ENCODE measurements at places on chromosomes 11 and 22.

- DNase-seq: no peak
Measured at GRCh38 chr11:33248416-33248971, 8.7 kb upstream of the HIPK3 start.

- DNase-seq: no peak
Measured at GRCh38 chr11:104338186-104338585, 174.2 kb upstream of the PDGFD start.

DNA sequence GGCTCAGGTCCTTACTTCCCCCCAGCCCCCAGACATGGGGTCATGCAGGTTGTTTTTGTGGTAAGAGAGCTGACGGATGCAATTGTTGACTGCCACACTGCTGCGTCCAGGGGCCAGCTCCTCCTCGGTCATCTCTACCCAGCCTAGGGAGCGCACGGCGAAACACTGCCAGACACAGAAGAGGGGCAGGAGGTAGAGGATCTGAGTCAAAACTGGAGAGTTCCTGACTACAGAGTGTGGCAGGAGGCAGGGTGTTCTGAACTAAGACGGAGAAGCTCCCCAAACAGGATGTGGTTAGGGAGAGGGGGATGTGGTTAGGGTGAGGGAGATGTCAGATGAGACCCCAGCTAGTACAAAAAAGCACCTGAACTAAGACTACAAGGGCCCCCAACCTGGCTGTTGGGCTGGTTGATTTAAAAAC lies 12.3 kb downstream of the SMPD1 start:
- no peak for DNase-seq

GRCh38 chr11:134223121-134223520 lies 646 bp downstream of the NCAPD3 start:
- no peak for DNase-seq

DNA sequence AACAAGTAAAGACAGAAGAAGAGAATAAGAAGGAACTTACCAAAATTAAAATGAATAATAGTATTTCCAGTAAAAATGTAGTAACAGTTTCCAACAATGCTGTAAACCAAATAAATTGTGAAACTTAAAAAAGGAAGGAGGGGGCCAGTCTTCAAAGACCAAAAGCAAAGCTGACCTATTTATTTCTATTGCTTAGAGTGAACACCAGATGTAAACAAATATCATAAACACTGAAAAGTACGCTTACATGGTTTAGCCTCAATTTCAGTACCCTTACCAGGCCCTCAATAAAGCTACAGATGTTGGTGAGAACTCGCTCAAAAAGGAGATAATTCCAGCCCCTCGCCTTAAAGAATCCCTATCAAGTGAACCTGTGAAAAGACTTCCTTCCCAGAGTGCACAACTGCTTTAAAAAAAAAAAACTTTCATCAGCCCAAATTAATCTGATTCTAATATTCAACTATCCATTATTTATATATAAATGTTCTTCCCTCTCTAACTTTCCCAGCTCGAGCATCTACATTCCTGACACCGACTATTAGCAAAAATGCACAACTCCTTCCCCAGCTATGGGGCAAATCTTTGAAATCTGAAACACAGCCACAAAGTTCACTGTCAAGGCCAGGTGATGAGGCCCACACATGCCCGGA lies 2.4 kb downstream of the PHF21A start:
- DNase-seq: no peak

- DNase-seq: peak; percentile 43
Measured at GRCh38 chr11:10322830-10323792, 18.2 kb downstream of the ADM start.

- no peak for DNase-seq
Measured at GRCh38 chr11:45651841-45652749, 13.3 kb downstream of the CHST1 start.

- no peak for DNase-seq
Measured at GRCh38 chr22:46545086-46545792, 7.8 kb upstream of the CELSR1 start.

- no peak for DNase-seq
Measured at GRCh38 chr22:48554893-48555572, 1272.6 kb downstream of the BRD1 start.

GRCh38 chr11:104678408-104678807 lies 219.9 kb downstream of the CASP12 start:
- DNase-seq: no peak

- DNase-seq: no peak
Measured at GRCh38 chr11:74203966-74204365, 32.9 kb downstream of the PPME1 start.

DNA sequence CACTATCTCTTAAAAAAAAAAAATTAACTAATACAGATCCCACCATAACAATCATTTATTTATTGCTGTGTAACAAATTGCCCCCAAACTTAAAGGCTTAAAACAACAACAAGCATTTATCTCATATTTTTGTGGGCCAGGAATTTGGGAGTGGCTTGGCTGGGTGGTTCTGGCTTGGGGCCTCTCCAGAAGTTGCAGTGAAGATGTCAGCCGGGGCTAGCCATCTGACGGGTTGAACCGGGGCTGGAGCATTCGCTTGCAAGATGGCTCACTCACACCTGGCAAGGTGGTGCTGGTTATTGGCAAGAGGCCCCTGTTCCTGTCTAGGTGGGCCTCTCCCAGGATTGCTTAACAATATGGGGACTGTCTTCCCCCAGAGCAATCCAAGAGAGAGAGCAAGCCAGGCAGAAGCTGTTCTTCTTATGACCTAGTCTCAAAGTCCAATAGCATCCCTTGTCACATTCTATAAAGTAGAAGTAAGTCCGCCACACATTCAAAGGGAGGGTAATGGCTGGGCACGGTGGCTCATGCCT lies 29.5 kb downstream of the ACO2 start:
- DNase-seq: no peak

DNA sequence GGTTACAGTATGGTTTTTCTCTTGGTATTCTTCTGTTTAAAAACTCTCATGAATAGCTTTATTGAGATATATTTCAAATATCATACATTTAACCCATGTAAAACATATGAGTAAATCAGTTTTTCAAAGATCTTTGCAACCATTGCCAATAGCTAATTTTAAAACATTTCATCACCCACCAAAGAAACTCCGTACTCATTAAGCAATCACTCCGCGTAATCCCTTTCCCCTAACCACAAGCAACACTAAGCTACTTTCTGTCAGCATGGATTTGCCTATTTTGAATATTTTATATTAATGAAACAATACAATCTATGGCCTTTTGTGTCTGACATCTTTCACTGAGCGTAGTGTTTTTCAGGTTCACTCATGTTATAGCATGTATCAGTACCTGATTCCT lies 697.9 kb upstream of the ANO5 start:
- DNase-seq: no peak

DNA sequence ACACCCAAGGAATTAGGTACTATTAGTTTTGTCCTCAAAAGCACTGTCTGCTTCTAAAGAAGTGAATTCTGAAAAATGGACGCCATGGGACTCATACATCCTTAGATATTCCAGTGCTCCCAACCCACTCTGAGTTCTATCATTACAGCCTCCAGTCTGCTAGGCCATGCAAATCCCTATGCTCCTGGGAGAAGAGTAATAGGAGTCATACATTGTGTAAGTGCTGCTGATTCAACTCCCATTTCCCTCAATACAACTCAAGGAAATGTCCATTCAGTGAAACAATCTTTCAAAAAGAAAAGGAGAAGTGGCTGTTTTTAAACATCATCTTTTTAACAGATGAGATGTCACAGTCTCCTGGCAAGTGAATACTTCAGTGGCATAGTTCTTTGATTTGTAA lies 590.2 kb upstream of the LRRC4C start:
- DNase-seq: no peak

DNA sequence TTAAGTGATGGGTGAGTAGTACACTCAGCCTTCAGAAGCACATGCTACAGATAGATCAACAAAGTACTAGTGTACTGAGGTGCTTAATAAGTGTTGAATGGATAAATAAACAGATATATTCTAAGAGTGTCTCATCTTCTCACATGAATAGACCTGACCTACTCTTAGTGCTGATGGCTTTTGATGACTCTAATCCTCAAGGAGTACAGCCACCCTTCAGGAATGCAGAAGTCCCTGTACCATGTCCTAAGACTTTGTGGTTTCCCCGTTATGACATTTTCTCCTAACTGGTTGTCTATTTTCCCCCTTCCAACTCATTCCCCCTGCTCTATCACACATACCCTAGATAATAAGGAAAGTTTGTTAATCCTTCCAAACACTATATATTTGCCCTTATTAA lies 61.6 kb downstream of the C11orf65 start:
- DNase-seq: no peak

DNA sequence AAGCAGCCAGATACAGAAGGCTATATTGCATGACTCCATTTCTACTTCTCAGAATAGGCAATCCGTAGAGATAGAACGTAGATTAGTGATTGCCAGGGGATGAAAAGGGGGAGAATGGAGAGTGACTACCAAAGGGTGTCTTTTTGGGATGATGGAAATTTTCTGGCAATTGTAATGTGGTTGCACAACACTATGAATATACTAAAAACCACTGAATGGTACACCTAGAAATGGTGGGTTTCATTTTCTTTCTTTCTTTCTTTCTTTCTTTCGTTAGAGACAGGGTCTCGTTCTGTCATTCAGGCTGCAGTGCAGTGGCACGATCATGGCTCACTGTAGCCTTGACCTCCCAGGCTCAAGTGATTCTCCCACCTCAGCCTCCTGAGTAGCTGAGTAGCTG lies 54.4 kb downstream of the BID start:
- DNase-seq: no peak

GRCh38 chr11:81870066-81870412 lies 863.6 kb downstream of the FAM181B start:
- DNase-seq: no peak

DNA sequence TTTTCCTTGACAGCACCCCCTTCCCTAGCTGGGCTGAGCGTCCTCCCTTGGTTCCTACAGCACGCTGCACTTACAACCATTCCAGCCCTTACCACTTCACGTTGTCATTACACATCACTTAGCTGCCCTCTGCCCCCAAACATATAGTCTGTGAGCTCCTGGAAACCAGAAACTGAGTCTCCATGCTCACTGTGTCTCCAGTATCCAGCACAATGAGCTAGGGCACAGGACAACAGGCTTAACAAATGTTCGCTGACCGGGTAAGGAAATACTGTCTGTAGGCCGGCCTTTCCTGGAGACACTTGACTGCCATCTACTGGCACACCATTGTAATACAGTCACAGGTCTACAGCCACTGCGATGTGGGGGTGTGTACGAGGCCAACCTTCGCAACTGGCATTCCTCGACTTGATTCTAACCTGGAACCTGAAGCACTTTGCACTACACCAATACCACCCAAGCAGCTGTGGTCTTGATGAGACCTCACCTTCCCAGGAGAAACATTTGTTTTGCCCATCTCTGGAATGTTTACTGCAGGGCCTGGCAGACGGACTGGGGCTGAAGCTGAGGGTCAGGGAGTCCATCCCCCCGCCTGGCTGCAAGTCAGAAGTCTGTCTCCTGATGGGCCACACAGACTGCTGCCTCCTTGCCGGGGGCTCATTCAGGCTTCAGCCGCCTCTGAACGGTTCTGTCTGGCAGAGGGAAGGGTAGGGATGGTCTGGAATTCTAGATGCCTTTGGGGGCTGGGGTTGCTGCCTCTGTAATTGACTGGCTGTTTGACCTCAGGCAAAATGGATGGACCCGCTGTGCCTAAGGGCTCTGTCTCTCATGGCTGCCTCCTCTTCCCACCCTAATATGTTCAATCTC lies 72.0 kb downstream of the SYN3 start:
- DNase-seq: peak; percentile 85

DNA sequence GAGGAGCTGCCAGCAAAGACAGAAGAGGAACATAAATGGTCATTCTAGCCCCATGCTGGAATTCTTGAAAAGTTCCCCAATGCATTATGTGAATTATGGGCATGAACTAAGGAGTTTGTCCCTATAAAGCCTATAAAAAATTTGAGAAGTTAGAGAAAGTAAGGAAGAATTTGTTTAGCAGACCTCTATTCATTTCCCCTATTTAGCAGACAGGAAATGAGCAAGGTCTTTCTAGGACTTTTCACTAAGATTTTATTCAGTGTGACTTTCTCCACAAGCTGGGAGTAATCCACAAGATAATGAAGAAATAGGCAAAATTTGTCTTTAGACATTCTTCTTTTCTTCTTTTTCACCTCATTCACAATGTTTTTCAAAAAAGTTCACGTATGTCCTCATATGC lies 20.0 kb downstream of the PRRG4 start:
- no peak for DNase-seq

- no peak for DNase-seq
Measured at GRCh38 chr11:89625171-89625570, 84.9 kb upstream of the TRIM77 start.

DNA sequence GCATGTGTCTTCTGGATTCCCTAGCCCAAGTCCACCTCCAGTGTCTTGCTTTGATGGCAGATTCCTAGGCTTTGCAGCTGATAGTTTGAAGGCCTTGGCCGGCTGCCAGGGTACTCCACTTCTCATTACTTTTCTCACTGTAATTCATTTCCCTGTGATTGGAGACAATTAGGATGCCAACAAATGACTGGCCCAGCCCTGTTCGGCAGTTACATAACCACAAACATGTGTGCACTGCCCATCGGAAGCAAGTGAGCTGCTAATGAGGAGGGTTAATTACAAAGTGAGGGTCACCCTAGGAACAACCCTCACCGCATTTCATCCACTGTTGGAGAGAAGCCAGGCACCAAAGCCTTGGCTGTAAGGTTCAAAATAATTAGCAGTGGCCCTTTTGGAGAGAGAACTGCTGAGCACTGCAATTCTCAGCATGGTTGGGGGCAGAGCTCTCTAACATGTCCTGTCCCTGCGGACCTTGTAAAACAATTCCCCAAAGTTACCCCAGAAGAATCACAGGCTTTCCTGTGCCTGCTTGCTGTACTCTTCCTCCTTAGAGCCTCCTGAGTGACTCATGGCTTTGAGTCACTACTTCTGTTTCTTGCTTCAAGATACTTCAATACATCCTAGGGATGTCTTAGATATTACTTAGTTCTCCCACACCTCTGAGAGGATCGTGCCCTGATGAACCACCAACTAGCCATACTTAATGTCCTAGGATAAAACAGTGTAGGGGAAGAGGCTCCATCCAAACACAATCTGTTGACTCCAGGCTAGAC lies 109.7 kb upstream of the GALNT18 start:
- DNase-seq: no peak

DNA sequence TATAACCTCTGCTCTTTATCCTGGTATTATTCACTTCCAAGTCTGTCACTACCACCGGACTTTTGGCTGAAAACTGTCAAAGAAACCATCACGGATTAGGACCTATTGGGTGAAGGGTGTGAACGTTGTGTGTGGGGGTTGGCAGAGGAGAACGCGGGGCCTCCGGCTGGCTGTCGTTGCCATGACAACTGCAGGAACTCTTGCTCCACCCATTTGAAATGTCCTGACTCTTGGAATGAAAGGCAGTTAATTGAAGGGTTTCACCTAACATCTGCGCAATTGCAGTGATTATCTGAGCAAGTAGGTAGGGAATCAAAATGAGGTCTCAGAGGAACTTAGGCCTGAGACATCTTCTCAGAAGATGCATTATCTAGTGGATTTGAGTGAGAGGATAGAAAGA lies 60.9 kb upstream of the CLMP start:
- no peak for DNase-seq

GRCh38 chr11:16899708-16900303 lies 114.4 kb downstream of the PLEKHA7 start:
- no peak for DNase-seq

- DNase-seq: no peak
Measured at GRCh38 chr11:128318856-128319474, 268.4 kb downstream of the ETS1 start.
